ENCODE measurements at places on chromosomes 6 and 20. TPM values are rescaled to one million over a fixed set of nuclear protein-coding genes. Genes with fewer than 3 reads are reported as not detected.

KIAA1755 gene
- total RNA-seq, result not detected

DNAAF9 gene
- total RNA-seq, result 4.8 TPM

PTK6 gene
- total RNA-seq, result not detected

DNA sequence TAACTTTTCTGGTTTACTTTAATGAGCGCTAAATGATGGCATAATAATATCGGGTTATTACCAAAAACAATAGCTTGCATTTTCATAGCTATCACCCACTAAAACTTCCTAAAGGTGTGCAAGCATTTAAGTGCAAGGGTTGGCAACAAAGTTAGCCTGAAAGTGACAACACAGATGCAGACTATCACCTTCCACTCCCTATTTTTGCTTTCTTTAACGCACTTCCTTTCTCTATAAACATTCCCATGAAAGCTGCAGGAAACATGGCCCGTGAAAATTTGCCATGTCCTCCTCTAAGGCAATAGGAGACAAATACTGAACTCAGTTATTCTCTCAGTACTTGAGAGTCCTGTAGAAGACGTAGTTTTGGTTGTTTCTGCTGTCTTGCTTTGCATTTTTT, 2.7 kb downstream of the MYCT1 start:
- H3K36me3 ChIP-seq, result no peaks in the 10 kb centered on the region
- no peaks in the 10 kb centered on the region for H3K4me1 ChIP-seq
- no peak for DNase-seq
- no peak overlapping the region for H3K27ac ChIP-seq
- peaks cover 15% of the 10 kb centered on the region for H3K27me3 ChIP-seq

GRCh38 chr6:18978337-18979128, 591.4 kb downstream of the RNF144B start:
- H3K27ac ChIP-seq, result no peak overlapping the region
- H3K4me3 ChIP-seq, result no peak overlapping the region
- no peak for DNase-seq
- no peaks in the 10 kb centered on the region for H3K36me3 ChIP-seq
- no peaks in the 10 kb centered on the region for H3K27me3 ChIP-seq

DNA sequence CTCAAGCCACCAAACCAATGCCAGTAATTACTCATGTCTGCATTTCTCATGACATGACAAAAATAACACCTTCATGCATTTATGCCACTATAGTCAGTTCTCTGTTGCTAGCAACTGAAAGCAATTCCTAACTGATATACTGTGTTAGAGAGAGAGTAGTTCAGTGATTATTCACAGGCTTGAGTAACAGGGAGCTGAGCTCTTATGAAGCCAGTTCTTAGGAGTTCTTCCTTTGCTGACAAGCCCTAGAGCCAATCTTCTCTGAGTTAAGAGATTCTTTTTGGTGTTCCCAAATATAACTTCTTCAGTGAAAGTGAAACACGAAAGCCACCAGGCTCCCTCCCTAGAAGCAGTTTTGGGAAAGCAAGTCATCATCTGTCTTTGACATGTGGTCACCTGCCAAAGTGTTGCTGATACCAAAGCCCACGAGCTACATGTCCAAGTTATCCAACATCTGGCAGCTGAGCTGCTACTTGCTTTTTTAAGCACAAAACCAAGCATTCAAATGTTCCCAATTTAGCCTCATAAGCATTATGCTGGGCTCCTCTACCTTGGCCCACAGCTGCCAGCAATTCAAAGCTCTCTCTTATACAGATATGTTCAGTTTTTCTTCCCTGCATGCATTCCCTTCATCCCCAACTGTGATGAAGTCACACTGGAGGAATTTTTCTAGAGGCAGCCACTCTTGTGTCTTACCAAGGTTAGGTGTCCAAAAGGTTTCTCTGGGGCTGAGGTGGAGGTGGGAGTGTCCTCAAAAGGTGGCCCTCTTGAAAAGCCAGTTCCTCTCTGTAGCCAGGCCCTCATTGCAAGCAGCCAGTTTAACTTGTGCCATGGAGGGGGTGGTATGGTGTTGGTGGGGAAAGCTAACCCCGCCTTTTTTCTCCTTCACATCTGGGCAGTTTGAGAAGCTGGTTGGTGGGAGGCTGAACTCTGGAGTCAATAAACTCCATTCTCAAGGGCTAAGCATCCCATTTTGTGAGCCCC, 92.7 kb upstream of the ARMC2 start:
- H3K4me3 ChIP-seq, result no peak overlapping the region
- H3K27me3 ChIP-seq, result no peaks in the 10 kb centered on the region
- DNase-seq, result no peak

GRCh38 chr20:63253065-63253437, 1.2 kb downstream of the NKAIN4 start:
- DNase-seq, result no peak
- no peak overlapping the region for H3K27ac ChIP-seq
- no peak overlapping the region for H3K4me3 ChIP-seq
- H3K4me1 ChIP-seq, result peaks cover 4% of the 10 kb centered on the region

All from natural killer cell (primary cell).